ENCODE measurements at places on chromosomes 4 and X.

DNA sequence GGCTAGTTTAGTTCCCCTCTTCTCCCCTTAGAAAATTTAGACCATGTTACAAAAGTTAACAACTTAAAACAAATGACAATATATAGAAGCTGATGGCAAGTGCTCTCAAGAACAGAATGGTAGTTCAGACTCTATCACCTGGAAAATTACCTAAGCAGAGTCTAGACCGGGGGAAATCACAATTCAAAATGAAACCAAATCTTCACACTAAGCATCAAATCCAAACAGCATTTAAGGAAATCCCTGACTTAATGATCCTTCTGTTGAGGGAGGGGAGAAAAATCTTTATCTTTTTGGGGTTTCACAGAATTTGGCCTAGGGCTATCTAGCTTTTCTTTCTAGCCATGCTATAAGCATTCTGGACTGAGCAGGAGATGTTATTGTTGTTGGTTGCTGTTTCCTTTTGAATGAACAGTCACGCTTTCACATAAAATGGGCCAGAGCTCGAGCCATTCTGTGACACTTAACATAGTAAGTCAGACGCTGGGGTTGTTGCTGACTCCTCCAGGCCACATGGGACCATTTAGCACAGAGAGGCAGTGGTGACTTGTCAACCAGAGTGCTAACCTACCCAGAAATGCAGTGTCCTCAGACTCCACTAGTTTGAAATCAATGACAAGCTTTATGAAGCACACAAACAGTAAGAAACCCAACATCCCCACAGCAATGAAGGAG, 16.0 kb upstream of the LSM6 start:
- no peak for DNase-seq

- no peak for DNase-seq
Observed at GRCh38 chr4:20487852-20488251, 212.4 kb upstream of the PACRGL start.

- no peak for DNase-seq
Observed at GRCh38 chr4:87317527-87317926, 5.2 kb downstream of the HSD17B13 start.

GRCh38 chr4:115514675-115515074, 401.3 kb upstream of the NDST4 start:
- DNase-seq, result no peak

- no peak for DNase-seq
Observed at GRCh38 chr4:85697854-85698253, 222.9 kb downstream of the ARHGAP24 start.

DNA sequence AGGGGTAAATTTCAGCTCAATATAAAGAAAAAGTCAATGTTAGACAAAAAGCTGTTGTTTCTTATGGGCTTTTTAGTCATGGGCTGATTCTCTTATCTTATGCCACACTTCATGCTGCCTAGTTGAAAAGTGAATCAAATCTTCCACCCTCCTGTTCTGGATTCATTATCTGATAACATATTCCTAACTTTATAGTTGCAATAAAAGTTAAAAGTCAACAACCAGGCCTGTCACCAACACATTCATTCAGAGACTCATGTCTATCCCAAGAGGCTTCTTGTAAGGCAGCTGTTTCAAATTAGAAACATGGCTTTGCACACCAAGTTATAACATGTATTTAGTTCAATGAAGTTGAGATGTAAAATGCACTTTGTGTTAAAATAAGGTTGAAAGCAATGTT, 243.8 kb downstream of the ADAMTS3 start:
- no peak for DNase-seq

GRCh38 chr4:150973626-150974251, 41.3 kb downstream of the LRBA start:
- no peak for DNase-seq

DNA sequence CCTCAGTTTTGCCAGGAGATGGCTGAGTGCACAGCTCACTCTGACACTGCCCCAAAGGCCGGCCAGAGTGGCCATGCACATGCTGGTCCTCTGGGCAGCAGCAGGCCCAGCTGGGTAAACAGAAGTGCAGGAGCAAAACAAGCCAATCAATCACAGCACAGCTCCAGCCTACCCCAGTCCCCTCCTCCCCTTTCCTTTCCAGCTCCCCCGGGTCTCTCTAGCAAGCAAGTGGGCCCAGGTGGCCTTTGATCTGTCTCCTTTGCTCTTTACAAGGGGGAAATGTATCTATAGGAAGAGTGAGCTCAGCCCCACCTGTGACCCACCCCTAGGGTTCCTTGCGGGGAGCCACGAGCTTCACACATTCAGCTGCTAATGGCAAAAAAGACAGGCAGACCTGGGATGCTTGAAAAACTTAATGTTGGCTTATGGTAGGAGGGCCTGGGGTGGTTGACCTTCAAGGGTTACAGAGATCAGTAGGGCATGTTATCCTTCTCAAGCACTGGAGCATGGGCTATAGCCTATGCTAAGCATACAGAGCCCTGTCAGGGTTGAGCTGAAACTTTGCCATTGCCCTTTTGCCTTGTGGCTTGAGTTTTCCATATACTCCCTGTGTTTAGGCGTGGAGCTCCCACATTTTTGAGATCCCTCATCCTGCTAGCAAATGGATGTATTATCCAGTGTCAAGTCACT, 57.8 kb upstream of the PLAC1 start:
- DNase-seq, result no peak

DNA sequence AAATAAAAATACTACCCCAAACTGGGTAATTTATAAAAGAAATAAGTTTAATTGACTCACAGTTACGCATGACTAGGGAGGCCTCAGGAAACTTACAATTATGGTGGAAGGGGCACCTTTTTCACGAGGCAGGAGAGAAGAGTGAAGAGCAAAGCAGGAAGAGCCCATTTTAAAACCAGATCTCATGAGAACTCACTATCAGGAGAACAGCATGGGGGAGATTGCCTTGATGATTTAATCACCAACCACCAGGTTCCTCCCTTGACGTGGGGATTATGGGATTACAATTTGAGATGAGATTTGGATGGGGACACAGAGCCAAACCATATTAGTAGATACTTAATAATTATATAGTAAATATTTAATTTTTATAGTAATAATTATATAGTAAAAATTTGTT, 10.1 kb downstream of the CISD2 start:
- DNase-seq, result no peak

GRCh38 chrX:93673869-93674271, at the start of gene FAM133A:
TSS of gene FAM133A (plus strand) at chrX:93674206. CDS start at chrX:93709420, 35,214 bp downstream.
- DNase-seq, result no peak

GRCh38 chr4:17124767-17125166, 226.3 kb upstream of the LDB2 start:
- DNase-seq, result no peak

GRCh38 chrX:15356444-15356843, 21.1 kb upstream of the PIGA start:
- DNase-seq, result no peak

GRCh38 chr4:24686866-24687692, 102.7 kb upstream of the DHX15 start:
- no peak for DNase-seq

DNA sequence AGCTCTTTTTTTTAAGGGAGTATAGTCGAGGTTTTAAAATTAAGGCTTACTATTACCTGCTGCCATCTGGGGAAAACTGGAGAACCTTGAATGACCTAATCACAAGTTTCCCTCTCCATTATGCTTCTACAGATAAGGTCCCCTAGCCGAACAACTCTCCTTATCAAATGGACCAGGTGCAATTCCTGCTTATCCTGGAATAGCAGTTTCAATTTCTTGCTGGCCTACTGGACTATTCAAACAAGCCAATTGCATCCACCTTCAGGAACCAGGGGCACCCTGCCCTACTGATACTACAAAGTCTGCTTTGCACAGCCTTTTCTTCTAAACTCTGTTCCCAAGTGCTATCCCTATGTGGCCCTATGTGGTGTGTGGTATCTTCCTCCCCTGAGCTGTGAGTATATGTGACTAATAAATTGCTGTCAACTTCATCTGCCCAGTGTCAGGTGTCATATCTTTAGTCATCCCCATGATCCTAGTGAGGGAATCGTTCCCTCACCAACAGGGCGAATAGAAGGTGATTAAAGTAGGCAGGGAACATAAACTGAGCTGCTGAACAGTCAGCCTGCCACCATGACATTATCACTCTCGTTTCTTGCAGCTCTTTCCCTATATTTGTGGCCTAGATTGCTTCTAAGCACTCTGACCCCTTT, 128.5 kb downstream of the ATG4A start:
- no peak for DNase-seq

DNA sequence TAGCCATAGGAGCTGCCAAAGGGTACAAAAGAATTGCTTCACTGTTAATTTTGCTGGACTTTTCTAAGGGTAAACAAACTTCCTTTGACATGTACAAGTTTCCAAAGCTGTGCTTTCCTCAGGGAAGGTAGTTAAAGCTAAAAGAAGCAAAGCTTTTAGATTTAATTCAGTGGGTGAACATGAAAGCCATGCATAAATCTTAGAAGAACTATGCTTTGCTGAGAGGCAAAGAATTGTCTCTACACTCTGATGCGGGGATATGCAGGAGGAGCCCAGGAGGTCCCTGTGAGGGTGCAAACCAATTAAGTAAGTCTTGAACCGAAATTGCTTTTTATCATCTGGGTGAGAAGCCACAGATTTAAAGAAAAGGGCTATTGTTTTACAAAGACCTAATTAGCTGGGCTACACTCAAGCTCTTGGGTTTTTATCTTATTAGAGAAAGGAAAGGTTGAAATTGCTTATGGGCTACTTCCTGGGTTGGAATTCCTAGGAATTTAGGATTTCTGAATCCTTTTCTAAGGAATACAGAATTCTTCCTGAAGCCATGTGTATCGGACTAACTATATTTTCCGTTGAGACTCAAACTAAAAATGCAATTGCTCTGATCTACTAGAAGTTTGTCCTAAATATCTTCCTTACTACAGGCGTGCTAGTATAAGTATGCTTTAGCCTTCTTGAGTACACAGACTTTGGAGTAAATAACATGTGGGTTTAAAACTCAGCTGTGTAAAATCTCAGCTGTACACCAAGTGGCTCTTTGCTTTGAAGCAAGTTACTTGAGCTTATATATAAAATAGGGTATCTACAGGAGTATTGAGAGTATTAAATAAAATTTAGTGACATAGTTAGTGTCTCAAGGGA, 188.4 kb upstream of the ANK2 start:
- DNase-seq, result no peak

DNA sequence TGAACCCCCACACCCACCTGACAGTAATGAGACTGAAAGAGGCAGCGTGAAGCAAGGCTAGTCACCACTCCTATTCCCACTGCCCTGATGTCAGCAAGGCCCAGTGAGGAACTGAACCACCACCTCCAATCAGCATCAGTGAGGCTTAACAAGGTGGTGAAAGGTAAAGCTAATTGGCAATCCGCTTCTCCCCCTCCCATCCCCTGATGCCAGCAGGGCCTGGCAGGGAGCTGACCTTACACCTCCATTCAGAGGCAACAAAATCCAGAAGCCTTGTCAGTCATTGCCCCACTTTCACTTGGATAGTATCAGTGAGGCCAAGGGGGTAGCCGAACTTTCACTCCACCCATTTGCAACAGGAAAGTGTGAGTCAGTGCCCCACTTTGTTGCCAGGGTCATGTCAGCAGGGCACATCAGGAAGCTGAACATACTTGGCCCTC, 60.8 kb downstream of the AWAT2 start:
- no peak for DNase-seq

DNA sequence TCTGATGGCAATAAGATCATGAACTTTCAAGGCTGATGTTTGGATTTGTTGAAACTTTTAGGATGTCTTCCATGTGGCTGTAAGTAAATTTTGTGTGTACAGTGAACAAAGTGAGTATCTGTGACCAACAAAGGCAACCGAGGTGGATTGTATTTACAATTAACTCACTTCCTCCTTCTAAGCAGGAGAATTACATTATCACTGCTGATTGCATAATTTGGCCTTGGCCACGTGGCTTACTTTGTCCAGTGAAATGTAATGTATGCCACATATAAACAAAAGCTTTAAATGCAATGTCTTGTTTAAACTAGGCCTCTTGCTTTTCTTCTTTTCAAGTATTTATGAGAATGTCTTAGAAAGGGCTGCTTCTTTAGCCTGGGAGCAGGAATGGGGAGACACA, 66.3 kb upstream of the MAD2L1 start:
- no peak for DNase-seq

GRCh38 chr4:66923081-66923865, 622.0 kb downstream of the CENPC start:
- DNase-seq, result no peak

GRCh38 chr4:138500869-138501268, 258.7 kb upstream of the SLC7A11 start:
- no peak for DNase-seq

DNA sequence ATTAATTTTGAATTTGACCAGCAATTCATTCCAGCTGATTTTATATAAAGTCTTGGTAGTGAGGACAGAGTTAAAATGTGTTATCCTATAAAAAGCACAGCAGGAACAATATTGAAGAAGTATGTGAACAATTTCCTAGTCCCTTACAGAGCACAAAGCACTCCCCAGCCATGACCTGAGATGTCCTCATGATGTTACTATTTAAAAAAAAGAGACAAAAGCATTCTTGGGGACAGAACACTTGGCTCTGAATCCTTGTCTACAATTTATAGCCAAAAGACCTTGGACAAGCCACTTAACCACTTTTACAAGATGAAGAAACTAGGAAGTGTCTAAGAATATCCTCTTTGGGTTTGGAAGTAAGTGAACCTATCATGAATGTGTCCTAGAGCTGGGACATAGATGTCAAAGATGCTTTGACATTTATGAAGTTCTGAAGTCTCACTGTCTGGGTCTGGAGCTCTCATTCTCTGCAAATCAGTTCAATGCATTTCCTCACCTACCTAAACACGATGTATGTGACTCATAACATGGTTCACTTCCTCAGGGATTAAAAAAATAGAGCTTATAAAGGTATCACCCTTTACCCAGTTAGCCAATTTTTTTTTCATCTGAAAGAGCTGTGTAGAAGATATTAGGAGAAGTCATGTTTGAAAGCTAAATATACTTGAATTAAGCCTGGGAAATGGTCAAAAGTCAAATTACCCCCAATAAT, 61.4 kb downstream of the IGFBP7 start:
- DNase-seq, result no peak

- DNase-seq, result no peak
Observed at GRCh38 chrX:10579112-10580011, 41.0 kb downstream of the MID1 start.

GRCh38 chr4:16860516-16860915, 37.9 kb downstream of the LDB2 start:
- no peak for DNase-seq

DNA sequence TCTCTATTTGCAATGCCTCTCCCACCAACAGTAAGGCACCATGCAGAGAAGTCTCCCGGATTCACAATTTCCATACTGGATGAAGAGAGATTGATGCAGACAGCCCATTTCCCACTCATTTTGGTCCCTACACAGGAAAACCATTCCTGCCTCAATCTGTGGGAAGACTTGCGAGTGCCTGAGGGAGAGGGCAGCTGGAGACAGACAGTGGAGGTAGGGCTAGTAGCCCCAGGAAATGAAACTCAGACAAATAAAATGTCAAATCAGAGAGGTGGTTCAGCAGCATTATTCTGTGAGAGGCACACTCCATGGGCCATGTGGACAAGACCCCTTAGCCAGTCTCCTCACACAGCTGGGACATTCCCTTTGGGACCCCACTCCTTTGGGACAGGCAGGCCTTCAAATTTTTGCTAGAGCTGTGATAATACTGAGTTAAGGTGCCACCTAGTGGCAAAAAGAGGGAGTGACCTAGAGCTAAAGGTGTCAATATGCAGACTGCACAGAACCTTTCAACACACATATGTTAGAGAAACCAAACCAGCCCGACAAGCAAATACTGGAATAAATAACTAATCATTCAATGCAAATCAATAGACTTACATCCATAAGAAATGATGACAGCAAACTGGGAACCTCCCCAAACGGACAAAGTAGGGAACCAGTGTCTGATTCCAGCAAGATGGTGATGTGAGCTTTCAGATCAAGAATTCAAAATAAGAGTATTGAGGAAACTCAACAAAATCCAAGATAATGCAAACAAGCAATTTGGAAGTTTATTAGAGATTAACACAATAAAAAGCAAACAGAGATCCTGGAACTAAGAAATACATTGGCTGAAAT, 1865.3 kb upstream of the AGA start:
- no peak for DNase-seq

Data from stimulated activated CD4-positive, alpha-beta T cell treated with anti-CD3 and anti-CD28 coated beads, Interleukin-1b, Interleukin-23, amount 100 ng/mL, for 1 hour (primary cell).